ENCODE measurements at places on chromosomes 2 and 18.

DNA sequence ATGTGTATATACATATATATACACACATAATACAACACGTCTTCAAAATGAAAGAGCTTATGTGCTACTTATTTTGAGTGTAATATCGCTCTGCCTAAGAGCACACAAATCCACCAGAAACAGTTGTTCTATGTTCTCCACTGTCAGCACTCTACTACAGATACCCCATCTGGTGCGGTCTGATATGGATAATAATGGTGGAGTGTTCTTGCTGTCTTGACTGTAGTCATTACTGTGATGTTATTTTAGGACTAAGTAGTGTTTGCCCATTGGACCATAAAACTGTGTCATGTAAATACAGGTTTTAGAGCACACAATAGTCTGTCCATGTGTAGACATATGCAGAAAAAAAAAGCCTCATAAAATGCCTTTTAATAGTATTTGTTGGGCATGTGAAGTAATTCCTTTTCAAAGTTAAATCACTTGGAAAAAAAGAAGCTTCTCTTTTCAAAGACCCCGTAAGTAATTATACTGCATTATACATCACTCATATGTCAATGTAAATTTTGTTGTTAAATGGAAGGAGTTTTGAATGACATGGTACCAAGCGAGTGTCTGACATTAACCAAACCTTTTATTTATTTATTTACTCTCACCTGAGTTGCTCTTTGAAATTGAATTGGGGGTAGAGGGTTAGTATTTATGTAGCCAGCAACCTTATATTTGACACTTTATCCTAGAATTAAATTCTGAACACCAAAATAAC lies 1249.2 kb upstream of the ZEB2 start:
- no peak for DNase-seq

- no peak for DNase-seq
These were observed 84.2 kb upstream of the LAPTM4A start for GRCh38 chr2:20135631-20136050.

DNA sequence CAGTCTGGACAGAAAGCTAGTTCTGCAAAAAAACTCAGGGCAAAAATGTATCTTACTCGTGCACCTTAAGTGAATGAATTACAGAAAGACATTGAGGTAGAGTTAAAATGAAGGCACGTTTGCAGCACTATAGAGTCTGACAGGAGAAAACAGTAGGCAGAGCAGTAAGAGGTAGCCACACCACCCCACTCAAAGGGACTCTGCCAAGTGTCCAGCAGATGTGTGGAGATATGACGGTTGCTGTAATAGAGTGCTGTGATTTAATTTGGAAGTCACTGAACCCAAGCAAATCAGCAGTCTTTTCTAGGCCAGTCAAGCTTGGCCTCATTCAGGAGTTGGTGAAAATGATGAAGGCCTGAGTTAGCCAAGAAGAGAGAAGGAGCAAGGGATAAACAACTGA lies 464.4 kb downstream of the PTPRM start:
- no peak for DNase-seq

DNA sequence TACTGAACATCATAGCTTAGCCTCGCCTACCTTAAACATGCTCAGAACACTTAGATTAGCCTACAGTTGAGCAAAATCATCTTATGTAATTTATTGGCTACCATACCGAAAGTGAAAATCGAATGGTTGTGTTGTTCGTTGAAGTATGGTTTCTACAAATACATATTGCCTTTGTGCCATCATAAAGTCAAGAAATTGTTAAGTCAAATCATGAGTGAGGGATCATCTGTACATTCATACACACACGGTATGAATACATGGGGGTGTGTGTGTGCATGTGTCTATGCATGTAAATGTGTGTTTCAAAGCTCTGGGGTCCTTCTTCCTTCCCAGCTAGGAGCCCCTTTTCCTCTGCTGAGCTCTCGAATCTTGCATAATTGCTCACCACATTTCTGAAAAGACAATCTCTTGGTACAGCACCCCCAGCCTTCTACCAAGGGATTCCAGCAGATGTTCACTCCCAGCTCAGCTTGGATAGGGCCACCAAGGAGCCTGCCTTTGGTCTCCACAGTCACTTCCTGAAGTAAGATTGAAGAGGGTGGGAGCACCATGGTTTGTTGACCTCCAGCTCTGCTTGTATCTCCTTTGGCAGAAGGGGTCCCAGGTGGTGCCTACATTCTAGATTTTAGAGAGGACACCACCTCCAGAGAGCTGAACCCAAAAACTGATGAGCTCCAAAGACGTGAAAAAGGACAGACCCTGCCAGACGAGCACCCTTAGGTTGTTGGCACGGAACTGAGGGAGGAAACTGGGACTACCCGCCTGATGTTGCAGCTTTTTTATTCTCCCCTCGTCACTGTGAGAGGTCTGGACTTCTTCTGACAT lies 33.2 kb upstream of the CYP1B1 start:
- no peak for DNase-seq

GRCh38 chr2:96407041-96407918 lies 71.7 kb downstream of the NCAPH start:
- DNase-seq = peak; percentile 21

DNA sequence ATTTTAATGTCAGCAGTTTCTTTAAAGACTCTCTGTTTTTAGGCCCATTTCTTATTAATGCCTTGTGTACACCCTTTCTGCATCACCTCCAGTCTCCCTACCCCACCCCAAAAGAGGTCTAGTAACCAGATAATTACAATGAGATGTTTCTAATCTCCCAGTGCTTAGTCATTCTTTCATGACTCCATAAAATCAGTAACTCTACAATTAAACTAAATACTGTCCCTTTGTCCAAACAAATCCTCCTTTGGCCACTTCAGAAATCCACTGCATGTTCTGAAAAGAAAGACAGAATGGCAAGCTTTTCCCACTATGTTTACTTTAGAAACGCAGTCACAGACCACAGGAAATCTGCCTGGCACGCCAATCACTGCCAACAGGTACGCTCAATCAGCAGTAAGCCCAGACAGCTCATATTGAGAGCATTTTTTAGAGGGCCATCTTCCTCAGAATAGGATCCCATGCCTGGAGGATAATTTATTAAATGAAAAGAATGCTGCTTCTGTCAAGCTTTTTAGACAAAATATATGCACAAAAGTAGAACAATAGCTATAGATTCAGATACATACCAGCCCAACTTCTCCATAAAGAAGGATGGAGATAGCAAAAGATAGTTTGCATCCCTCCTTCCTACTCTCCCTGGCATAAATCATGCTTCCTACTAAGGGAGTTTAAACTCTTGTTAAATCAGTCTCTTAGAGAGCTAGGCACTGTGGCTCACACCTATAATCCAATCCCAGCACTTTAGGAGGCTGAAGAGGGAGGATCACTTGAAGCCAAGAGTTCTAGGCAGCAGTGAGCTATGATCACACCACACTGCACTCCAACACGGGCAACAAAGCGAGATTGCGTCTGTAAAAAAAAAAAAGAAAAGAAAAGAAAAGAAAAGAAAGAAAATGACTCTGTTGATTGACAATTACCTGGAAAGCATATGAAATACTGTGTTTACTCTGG lies 14.6 kb downstream of the CLASP1 start:
- no peak for DNase-seq

GRCh38 chr2:112891385-112891831 lies 19.6 kb upstream of the IL37 start:
- no peak for DNase-seq

GRCh38 chr2:18551623-18552022 lies 8.8 kb downstream of the RDH14 start:
- no peak for DNase-seq

DNA sequence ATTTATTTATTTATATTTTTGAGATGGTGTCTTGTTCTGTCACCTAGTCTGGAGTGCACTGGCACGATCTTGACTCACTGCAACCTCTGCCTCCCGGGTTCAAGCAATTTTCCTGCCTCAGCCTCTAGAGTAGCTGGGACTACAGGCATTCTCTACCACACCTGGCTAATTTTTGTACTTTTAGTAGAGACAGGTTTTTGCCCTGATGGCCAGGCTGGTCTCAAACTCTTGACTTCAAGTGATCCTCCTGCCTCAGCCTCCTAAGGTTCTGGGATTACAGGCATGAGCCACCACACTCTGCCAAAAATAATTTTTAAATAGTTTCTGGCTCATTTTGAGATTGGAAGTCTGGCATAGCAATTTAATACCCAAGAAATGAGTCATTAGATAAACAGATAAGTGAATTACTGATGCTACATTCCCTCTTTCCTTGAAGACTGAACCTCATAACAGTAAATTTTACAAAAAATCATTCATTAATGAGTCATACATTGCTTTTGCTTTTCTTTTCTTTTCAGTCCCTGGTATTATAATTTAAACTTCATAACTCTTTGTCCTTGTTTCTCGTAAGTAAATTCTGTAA lies 881.6 kb upstream of the PIK3C3 start:
- no peak for DNase-seq

DNA sequence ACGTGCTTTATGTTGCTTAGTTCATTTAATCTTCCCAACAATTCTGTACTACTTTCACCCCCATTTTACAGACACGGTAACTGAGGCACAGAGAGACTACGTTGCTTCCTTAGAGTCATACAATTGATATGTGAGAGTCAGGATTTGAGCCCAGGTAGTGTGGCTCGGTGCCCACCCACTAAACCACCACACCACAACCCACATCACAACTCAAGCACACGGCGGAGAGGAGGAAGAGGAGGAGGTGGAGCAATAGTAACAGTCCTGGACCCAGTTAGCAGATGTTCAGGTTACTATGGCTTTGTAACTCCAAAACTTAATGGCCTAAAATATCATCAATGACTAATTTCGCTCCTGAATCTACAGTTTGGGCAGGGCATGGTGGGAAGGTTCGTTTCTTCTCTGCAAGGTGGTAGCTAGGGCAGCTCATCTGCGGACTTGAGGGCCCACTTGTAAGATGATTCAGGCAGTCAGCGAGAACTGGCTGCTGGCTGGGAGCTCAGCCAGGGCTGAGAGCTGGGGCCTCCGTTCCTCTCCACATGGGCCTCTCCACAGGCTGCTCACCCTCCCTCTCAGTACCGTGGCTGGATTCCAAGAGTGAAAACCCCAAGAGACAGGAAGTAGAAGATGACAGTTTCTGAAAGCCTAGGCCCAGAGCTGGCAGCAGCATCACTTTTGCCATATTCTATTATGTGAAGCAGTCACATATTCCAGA lies 167.1 kb downstream of the ZFP36L2 start:
- no peak for DNase-seq

DNA sequence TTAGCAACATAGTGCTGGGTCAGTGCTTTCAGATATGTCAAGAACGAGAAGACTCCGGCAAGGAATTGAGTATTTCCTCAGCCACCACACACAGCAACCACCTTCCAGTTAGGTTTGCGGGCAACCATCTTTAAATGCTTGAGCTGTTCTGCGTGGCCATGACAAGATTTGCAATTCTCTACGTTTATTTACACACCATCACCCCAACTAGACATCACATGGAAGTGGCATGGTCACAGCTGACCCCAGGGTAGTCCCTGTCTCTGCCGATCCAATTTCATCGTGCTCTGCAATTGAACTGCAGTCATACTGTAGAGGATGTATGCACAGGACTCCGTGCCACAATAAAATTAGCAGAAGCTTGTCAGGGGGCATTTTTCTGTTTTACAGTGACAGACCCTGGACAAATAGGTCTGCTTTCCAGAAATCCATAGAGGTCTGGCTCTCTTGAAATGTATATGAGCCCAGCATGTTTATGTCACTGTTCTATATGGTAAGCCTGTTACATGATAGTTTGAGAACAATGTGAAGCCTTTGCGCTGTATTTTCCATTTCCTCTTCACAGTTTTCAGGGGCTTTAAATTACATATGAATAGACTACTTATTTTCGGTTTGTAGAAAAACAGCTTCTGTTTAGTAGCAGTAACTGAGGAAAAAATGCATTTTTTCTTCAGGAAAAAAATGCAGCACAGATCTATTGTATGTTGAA lies 605.2 kb downstream of the NR4A2 start:
- DNase-seq = no peak

- DNase-seq = no peak
These were observed 17.2 kb downstream of the SESTD1 start for GRCh38 chr2:179247318-179248023.

- DNase-seq = no peak
These were observed 120.6 kb upstream of the BOD1L2 start for GRCh38 chr18:57026316-57026715.

DNA sequence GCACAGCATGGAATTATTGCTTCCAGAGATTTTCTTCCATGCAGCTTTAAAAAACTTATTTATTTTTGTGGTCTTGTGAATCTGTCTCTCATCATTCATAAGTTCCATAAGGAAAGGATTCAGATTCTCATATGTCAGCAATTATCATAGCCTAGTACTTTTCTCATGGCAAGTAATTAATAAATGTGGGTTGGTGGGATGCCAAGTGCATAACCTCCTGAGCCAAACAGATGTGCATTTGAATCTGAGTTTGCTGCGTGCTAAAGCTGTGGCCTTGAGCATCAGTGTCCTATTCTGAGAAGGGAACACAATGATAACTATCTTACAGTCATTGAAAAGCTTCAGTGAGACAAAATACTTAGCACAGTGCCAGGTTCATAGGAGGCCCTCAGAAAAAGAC lies 331.9 kb downstream of the PDE11A start:
- DNase-seq = no peak

GRCh38 chr2:98376996-98377395 lies 30.7 kb downstream of the CNGA3 start:
- DNase-seq = no peak

DNA sequence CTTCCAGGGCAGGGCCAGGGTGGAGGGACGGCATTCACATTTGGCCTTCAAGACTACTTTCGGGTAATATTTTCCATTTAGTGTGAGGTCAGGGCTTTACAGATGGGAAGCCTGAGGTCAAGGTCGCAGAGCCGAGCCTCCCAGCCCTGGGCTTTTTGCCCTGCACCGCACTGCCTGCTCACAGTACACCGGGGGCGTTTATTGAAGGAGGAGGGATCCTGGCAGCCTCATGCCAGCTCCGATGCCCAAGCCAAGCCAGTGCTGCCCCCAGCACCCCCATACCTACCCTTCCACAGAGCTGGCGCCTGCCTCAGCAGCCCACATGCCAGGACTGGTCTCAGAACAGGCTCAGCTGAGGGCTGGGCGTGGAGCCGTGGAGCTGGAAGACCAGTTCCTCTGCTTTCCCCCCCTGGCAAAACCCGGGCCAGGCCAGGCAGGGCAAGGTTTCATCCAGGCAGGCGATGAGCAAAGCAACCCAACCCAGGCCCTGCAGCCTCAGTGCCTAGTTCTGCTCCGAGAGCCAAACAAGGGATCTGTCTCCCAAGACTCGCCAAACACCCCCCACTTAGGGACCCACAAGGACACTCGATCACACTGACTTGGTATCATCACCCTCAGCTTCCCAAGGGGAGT lies 11.9 kb downstream of the SDC1 start:
- DNase-seq = no peak

GRCh38 chr18:51088410-51088809 lies 58.4 kb downstream of the SMAD4 start:
- DNase-seq = no peak

- no peak for DNase-seq
These were observed 33.7 kb downstream of the NFATC1 start for GRCh38 chr18:79429381-79429780.
